Left cardiac atrium (tissue), 4 donors: ENCODE measurements at places on chromosomes 5 and 9. TPM values are rescaled to one million over a fixed set of nuclear protein-coding genes. Genes with fewer than 3 reads are reported as not detected.

The SCGB3A2 gene
- total RNA-seq = not detected

The SHISAL2B gene
- not detected for total RNA-seq

The NMUR2 gene
- total RNA-seq = not detected

The SPOCK1 gene
- 213 TPM for total RNA-seq

DNA sequence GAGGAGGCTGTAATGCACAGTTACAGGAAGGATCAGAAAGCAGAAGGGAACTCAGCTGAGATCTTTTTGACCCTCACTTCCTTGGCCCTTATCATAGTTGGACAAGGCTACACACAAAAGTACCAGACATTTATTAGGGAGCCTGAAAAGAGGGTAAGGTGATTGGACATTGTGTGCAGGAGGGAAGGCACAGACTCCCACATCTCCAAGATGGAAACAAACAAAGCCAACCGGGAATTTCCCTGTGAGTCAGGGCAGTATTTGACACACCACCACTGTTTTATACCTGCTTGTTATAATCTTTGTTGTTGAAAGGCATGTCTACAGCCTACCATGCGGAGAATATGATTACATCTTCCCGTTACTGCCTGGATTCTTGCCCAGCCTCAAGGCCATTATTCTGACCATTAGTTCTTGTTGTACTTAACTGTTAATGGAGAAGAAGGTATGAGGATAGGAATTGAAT, 3.0 kb upstream of the CCNG1 start:
- DNase-seq = no peak

GRCh38 chr5:59348189-59348588, 545.3 kb downstream of the PDE4D start:
- no peak for DNase-seq

- peak; percentile 33 for DNase-seq
Observed at GRCh38 chr5:148912714-148913398, 86.4 kb downstream of the ADRB2 start.
